ENCODE measurements at places on chromosomes 7 and 10.

GRCh38 chr10:118511711-118512110 is 83.7 kb downstream of the PRLHR start:
- peak; percentile 42 for DNase-seq

DNA sequence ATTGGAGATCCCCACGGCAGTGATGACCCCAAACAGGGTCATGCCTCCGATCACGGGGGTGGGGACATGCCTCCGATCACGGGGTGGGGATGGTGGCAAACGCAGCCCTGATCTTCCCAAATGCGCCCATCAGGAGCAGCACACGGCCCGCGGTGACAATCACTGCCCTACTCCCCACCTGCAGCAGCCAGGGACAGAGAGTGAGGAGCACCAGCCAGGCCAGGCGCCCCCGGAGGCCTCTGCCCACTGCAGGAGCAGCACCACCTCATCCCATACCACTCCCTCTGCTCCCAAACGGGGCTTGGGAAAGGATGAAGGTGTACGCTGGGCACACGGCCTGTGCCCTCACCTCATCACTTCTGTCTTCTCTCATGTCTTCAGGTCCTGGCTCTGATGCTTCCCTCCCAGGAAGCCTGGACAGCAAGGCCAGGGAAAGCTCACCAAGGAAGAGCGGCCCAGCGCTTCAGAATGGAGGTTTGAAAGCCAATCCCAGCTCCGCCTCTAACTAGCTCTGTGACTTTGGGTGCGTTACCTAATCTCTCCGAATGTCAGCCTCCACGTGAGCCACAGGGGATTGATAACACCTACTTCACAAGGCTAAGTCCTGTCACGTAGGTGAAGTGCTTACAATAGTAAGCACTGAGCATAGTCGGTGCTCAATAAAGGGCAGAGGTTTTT is 37.1 kb downstream of the STRA8 start:
- no peak for DNase-seq

DNA sequence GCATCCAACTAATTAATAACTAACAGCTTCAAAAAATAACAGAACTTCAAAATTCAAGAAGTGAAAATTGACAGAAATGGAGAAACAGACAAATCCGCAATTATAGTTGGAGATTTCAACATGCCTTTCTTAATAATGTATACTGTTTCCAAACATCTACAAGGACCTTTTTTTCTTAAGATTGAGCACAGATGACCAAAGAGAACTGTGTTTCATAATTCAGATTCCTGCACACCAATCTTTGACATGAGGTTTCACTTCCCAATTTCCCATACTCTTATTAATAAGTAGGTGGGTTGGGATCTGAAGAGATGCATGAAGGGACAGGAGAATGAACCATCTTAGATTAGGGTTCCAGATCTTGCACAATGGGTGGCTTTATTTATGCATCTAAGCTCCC is 24.9 kb upstream of the GIMAP7 start:
- DNase-seq: peak; percentile 93

DNA sequence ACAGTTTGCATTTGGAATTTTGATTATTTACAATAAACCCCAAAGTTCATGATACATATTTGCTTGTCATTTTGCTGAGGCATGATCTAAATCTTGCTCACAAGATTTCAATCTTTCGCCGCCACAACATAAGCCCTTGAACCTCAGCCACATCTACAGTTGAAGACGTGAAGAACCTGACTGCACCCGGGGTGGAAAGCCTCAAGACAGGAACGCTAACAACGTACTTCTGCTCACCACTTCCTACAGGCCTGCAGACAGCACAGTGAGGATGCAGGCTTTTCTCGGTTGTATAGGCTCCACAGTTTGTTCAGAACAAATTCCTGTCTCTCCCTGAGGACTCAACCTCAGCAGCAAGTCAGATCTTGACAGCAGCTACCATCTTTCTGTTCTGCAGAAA is 393.8 kb upstream of the PRKCQ start:
- no peak for DNase-seq

DNA sequence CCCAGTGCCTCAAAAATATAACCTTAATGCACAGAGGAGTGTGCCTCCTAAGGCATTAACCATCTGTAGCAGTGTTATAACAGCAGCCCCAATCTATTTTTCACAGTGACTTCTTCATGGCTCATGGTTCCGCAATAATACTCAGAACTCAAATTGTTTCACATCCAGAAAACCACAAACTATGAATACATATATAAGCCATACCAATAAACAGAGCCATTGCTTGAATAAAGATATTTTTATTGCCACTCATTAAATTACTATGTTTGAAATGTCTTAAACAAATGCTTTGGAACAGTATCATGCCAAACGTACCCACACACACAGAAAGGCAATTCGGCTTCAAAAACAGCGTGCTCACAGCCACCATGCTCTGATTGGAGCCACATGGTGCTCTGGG is 629.3 kb upstream of the NRP1 start:
- DNase-seq: no peak

DNA sequence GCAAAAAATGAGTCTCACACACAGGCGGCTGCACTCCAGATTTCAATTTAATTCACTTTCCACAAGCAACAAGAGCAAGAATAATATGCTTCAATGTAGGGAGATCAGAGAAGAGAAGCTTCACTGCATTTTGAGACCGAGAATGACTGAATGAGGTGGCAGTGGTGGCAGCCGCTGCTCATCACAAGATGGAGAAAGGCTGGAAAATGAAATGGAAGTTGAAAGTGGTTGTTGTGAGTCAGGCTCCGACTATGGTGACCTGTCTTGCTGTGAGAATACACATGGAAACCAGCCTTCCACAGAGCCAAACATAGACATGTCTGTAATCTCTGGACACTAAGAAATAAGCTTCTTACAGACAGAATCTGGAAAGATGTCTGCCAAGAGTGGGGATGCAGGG is 499.6 kb upstream of the LRRN3 start:
- DNase-seq: no peak

DNA sequence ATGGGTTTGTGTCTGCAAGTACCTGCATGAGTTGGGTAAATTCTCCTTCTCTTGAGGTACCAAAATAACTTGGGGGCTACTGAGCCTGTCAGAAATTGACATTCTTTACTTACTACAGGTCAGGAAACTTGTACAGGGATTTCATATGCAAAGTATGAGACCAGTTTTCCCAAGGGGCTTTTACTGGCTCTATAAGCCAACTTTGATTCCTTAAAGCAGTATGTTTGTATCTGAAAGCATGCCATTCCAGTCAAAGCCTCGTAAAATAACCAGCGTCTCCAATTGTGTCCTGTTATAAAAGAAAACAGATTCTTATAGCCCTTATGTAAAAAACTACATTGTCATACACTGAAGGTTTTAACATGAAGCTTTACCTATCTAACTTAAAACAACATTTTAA is 90.2 kb downstream of the ZNF467 start:
- no peak for DNase-seq

DNA sequence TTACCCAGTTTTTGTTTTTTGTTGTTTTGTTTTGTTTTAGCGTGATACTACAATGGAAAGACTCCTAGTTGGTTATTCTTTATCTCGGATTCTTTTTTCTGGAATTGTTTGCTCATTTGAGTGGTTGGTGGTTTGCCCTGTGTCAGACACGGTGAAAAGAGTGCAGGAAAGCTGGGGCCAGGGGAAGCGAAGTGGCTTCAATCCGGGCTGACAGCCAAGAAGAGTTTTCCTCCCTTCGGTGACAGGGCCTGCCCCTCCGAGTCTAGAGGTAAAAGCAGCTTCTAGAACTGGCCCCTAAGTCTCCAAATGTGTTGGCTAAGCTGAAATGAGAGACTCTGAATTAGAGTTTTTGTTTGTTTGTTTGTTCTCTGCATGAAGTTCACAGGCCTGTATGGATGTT is 5.7 kb upstream of the AP5Z1 start:
- no peak for DNase-seq

DNA sequence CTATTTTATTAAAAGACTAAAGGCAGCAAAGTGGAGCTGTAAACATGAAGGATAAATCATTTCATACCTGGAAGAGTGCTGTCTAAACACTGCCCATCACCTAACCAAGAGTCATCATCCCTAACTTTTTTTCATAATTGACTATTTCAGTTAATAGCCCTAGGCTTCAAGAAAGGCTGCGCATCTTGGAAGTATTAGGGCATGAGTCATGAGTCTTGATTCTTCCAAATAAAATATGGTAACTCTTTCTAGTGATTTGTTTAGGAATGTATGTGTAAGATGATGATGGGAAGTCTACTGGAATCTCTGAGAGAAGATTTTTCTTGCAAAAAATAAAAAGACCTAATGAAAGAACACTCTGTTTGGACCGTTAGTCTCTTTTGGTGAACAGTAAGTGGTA is 207.7 kb upstream of the AHR start:
- no peak for DNase-seq

- no peak for DNase-seq
Measured at GRCh38 chr7:41544241-41544640, 158.6 kb downstream of the INHBA start.

DNA sequence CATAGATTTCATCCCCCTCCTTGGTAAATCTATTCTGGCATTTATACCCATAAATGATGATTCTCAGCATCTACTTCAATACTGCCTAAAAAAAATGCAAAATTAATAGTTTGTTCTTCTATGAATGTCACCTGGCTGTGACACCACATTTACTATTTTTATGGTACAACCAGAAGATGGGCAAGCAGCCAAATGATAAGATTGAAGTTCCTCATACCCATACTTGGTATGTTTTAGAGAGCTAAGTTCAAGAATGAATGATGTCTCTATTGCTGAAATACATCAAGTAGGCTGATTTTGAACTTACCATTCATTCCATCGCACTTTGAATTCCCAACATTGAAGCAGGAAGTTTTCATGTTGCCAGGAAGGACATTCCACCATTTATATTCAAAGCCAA is 134.2 kb downstream of the ELAPOR2 start:
- no peak for DNase-seq

- DNase-seq: no peak
Measured at GRCh38 chr7:114507381-114507780, 92.8 kb downstream of the FOXP2 start.

All from suppressor macrophage treated with lipopolysaccharide for 4 hours (primary cell).